ENCODE measurements at places on chromosomes 7 and 10.

DNA sequence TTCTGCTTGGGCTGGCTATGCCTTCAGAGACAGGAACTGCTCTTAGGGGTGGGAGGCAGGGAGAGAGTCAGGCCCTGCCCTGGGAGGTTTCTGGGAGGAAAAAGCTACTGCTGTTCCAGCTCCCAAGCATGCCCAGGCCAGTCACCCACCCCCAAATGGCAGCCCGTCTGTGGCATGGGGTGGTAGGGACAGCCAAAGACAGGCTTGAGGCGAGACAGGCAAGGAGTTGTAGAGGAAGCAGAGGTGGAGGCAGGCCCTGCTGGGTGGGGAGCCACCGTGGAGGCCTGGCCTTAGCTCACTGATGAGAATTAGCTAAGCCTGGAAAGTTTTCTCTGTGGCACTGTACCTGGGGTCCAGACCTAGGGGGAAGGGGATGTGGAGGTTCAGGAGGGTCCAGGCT, 6.6 kb upstream of the SAMD8 start:
- DNase-seq: no peak

DNA sequence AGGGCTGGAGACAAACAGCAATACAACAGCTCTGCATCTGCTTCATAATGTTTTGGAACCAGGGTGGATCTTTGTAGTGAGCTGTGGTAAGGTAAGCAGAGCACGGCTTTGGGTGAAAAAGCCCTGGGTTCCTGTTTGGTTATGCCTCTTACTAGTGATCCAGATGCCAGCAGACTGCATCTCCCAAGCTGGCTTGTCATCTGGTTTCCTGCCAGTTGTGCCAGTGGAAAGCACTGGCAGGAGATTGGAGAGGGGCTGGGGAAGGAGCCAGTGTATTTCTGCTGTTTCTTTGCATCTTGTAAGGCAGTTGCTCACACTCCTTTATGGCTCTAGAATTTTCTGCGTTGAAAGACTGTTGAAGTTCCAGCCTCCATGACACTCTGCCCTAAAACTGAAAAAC, 137.6 kb downstream of the TSPAN12 start:
- no peak for DNase-seq

- no peak for DNase-seq
Measured at GRCh38 chr7:29859524-29860185, 53.3 kb downstream of the WIPF3 start.

DNA sequence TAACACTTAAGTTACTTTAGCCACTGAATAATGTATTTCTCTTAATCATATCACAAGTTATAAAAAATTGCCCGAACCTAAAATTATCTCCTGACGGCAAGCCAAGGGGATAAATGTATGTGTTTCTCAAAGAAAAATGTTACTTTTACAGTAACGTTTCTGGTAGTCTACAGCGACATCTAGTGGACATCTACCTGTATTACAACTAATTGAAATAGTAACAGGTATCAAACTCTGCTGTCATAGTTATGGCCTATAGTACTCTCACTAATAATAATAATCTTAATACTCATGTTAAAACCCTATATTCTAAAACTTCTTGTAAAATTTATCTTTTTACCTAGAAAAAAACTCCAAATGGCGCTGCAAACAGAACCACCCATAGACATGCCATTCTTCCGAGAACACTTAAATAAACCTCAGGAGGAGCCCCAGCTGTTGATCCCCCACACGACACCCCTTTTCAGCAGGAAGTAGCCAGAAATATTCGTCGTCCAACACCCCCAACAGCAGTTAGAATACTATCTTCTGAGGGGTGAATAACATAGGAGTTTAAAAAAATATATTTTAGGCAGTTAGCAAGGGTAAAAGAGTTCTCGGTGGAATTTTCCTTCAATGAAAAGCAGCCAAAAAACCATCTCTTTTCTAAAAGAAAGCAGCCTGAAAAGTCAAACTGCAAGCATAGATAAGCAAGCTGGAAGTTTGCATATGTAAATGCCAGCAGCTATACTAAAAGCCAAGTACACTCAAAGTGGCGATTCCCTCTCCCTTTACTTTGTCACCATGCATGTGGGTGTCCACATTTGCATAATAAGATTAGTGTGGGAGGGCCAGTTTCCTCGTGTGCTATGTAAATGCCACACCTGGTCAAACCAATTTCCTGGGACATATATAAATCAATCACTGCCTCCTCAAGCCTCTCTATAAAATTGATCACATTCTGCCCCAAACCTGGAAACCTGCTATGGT, 40.5 kb upstream of the ZNF107 start:
- no peak for DNase-seq

DNA sequence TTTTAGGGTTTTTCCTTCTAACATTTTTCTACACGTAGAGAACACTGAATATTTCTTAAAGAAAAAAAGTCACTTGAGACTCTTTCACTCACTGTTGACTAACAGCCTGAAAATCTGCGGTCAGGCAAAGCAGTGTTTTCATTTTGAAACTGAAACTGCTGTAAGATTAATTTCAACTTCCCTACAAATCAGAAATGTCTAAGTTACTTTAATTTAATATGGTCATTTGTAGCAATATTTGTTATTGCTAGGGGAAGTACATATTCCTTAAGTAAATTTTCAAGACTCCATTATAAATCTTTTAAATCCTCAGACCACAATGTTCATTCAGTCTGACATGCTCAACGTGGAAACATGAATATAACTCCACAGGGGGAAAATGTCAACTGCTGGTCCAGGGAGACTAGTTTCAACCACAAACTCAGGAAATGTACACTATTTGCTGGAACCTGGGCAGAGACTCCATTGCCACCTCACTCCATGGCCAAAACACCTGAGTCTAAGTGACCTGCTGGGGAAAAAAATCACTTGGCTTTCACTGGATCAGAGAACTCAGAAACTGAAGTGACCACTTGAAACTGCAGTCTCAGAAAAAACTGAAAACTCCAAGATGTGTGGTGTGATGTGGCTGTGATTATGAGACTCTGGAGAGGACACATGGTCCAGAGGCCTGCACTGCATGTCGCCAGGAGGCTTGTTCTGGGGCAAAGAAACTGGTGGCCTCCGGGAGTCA, 161.2 kb downstream of the TAX1BP1 start:
- DNase-seq: no peak

DNA sequence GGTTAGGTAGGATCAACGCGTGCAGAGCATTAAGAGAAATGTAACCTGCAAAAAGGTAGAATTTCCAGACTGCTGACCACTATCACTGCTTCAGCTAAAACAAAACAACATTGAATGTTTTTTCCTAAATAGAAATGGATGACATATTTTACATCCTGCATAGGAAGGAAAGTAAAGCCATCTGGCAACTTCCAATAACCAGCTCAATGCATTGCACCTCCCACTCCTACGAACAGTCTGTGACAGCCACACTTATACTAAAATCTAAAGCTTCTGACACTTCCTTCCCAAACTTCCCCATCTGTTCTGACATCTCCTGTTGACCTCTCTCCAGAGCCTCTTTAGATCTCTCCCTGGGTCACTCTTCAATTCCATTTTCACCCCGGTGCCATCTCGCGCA, 47.1 kb downstream of the NRCAM start:
- no peak for DNase-seq

DNA sequence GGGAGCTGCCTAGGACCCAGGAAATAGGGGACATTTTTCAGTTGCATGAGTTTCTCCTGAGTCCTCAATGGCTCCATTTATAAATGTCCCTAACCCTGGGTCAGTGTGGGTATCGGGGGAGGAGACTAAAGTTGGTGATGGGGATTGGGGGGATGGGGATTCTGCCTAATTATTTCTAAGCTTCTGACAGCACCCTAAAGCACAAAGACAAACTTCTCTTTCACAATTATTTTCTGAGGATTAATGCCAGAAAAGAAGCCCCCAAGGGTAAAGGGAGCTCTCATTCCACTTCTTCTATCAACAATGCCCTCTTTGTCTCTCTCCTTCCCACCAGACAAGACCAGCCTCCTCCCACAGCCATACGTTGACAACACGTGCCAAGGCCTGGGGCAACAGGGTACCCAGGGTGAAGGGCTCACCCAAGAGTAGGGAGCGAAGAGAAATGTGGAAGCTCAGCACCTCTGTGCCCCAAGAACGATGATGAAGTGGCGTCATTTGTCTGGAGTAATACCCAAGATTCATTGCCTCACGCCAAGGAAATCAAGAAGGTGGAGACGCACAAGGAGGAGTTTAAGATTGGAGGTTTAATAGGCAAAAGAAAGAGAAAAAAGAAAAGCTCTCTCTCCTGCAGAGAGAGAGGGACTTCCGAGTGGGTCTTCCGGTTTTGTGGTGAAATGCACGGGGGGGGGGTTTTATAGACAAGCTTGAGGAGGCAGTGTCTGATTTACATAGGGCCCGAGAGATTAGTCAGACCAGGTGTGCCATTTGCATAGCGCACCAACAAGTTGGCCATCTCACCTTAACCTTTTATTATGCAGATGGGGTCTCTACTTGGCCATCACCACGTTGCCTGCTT, 14.4 kb upstream of the GJC3 start:
- DNase-seq: no peak

DNA sequence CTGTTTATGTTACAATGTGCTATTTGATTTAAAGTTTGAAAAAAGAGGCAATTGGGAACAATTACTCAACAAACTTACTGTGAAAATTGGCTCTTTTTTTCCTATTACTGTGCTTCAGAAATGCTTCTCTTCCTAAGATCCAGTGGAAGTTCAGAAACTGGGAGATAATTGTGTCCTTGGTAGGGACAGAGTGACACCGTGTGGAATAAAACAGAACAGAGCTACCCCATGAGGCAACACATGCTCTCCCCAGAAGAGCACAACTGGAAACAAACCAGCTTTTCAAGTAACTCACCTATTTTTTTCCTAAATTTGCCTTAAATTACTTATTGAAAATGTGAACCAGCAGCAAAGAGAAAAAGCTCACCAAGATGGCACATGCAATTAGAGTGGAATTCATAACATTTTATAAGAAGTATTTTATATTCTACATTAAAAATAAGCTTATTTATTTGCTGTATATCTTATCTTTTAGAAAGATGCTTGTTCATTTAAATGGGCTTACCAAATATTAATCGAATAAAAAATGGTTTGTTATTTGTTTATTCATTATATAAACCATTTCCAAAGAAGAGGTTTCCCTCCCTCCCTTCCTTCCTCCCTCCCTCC, 346.1 kb upstream of the ANKRD30A start:
- no peak for DNase-seq

- DNase-seq: no peak
Measured at GRCh38 chr10:23037561-23037960, 57.8 kb upstream of the MSRB2 start.

- no peak for DNase-seq
Measured at GRCh38 chr10:77613476-77614130, 24.0 kb downstream of the KCNMA1 start.

GRCh38 chr10:46330894-46331293, 44.1 kb downstream of the ANTXRL start:
- DNase-seq: no peak

GRCh38 chr10:33897291-33897752, 562.9 kb upstream of the NRP1 start:
- no peak for DNase-seq

DNA sequence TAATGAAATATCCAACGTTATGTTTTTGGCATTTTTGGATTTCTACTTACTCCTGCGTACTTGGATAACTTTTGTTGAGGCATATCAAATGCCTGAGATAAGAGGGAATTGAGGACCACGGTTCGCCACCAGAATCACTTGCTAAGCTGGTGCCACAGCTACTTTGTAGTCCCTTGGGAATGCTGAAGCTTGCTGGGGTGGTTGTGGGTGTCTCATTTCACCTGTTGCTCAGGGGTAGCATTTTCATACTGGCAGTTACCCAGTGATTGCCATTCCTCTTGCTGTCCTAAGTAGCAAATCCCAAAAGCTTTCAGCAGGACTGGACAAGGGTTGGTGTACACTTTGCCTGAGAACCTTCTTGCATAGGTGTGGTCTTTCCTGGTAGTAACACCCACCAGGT, 75.2 kb downstream of the CREB5 start:
- DNase-seq: no peak

GRCh38 chr10:15295537-15296325, 75.4 kb downstream of the FAM171A1 start:
- DNase-seq: no peak

- no peak for DNase-seq
Measured at GRCh38 chr7:124738639-124739038, 27.0 kb downstream of the GPR37 start.

- DNase-seq: no peak
Measured at GRCh38 chr10:85848756-85849155, 517.8 kb downstream of the GRID1 start.

DNA sequence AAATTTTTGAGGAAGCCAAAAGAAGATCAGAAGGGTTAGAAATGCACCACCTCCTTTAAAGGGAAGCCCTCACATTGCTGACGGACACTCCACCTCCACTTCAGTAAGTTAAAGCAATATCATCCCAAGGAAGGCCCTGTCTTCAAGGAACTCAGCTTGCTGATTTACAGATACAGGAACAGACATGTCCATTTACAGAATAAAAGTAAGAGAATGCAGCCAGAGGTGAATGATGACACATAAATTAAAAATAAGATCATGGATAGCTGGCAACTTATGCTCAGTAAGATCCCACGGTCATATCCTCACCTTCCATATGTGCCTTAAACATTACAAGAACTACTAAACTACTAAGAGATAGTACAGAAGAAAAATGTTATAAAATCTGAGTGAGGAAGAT, 20.4 kb downstream of the GRB10 start:
- no peak for DNase-seq

DNA sequence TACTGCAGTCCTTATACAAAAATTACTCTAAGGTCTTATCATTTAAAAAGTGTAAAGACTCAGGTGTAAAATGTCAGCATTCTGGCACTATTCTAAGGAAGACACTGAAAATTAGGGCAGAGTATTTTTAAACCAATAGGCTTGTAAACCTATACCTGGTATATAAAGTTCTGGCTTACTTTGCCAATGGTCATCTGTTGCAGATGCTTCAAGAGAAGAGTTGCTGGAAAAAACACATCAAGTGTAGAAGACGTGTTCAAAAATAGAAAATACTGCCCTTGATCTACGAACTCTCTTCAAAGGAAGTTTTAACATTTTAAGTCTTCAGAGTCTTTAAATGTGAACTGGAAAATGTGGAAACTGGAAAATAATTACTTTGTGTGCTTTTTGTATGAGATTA, 23.9 kb downstream of the NT5C3A start:
- DNase-seq: no peak

- DNase-seq: no peak
Measured at GRCh38 chr10:71040846-71041605, 152.7 kb upstream of the PCBD1 start.

DNA sequence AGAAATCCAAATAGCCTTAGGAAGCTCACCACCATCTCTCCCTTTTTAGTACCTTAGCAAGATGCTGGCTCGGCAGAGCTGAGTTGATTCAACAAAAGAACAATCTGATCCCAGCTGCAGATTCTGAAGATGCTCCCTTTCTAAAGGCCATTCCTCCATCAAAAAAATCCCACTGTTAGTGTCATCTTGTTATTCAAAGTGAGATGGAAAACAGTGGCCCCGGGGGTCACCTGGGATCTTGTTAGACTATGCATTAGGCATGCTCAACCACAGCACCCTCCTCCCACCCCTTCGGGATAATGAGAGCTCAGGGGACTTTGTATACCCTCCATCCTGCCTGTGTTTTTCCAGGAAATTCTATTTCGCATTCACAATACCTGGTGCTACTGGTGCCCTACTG, 2.4 kb downstream of the NCAPG2 start:
- no peak for DNase-seq

- DNase-seq: no peak
Measured at GRCh38 chr7:142868986-142869415, 14.1 kb downstream of the EPHB6 start.

GRCh38 chr7:142866361-142867096, 11.7 kb downstream of the EPHB6 start:
- no peak for DNase-seq

Measured in stimulated activated CD4-positive, alpha-beta T cell treated with anti-CD3 and anti-CD28 coated beads, Interleukin-2, amount 100 ng/mL, for 24 hours (primary cell).